ENCODE measurements at places on chromosomes 6 and 20.

- no peak for DNase-seq
Observed at GRCh38 chr6:131001111-131001736, 61.8 kb downstream of the EPB41L2 start.

DNA sequence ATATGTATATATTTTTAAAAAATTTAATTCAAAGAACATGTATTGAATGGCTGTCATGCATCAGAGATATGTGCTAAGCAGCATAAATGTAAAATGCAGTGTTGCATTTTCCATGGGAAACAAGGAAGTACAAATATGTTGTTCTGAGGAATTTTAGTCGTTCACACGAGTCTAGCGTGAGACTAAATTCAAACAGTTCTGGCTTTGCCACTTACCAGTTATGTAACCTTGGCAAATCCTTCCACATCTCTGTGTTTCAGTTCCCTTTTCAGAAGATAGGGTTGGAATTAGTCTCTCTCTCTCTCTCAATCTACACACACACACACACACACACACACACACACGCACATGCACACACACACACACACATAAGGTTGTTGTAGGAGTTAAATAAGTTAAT, 305.4 kb downstream of the UTRN start:
- DNase-seq = no peak

GRCh38 chr6:38882157-38882556, 166.4 kb upstream of the GLP1R start:
- no peak for DNase-seq

- no peak for DNase-seq
Observed at GRCh38 chr20:11978496-11978895, 60.8 kb downstream of the BTBD3 start.

DNA sequence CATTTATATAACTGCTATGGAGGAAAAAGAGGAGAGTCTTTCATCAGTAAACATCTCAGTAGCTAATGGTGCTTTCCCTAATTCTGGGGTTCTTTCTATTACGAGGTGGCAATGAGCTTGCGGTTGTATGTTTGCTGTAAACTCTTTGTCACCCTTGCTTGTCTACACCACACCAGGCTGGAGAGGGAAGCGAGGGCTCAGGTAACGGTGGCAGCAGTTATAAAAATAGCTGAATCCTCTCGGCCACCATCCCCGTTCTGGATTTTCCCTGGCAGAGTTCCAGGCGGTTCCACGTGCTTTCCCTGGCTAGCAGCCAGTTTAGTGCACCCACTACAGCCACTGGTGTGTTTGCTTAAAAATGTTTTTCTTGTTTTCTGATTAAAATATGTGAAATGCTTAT, 39.0 kb downstream of the MAS1 start:
- no peak for DNase-seq

GRCh38 chr6:33314515-33314942, 651 bp upstream of the TAPBP start:
- DNase-seq = peak; percentile 61

GRCh38 chr20:3890999-3891929, 2.1 kb downstream of the PANK2 start:
- DNase-seq = peak; percentile 67

GRCh38 chr20:39607141-39607540, 645.0 kb downstream of the DHX35 start:
- no peak for DNase-seq

DNA sequence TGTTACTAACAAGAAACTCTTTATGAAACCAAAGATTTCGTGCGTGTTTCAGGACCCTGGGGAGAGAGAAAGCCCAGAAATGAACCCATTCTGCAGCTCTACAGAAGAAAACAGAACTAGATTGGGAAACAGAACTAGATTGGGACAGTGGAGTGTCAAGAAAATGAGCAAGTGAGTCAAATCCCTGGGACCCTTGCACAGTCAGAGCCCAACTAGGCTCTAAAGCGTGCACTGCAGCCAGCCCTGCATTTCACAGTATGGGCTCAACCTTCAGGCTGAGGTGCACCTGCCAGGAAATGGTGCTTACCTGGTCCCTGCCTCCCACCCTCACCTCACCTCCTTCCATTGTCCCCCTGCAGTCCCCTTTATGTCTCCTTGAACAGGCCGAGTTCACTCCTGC, 39.7 kb downstream of the BFSP1 start:
- no peak for DNase-seq

GRCh38 chr6:158784505-158784904, 34.7 kb downstream of the EZR start:
- peak; percentile 88 for DNase-seq

DNA sequence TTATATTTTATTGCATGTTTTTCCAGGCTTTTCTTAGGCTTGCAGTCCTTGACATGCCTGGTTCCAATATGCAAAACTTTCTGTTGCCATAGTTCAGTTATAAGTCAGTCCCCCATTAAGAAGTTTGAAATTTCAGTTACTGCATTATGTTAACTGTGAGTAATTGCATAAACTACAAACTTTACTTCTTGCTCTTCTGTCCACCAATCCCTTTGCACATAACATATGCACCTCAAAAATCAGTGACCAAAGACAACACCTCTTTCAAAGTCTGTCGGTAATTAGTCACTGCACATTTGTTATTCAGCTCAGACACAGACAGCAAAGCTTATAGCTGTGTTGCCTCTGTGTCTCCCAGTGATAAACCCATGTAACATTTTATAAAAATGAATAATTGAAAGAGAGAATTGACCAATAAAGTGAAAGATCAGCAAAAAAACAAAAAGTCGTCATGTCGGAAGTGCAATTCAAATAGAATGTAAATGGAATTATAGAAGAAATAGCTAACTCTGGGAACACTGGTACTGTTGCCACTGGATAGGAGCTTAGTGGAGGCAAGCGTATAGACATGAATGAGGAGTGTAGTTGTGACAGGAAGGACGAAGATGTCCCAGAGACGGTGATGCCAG, 50.3 kb upstream of the BTBD3 start:
- DNase-seq = no peak

DNA sequence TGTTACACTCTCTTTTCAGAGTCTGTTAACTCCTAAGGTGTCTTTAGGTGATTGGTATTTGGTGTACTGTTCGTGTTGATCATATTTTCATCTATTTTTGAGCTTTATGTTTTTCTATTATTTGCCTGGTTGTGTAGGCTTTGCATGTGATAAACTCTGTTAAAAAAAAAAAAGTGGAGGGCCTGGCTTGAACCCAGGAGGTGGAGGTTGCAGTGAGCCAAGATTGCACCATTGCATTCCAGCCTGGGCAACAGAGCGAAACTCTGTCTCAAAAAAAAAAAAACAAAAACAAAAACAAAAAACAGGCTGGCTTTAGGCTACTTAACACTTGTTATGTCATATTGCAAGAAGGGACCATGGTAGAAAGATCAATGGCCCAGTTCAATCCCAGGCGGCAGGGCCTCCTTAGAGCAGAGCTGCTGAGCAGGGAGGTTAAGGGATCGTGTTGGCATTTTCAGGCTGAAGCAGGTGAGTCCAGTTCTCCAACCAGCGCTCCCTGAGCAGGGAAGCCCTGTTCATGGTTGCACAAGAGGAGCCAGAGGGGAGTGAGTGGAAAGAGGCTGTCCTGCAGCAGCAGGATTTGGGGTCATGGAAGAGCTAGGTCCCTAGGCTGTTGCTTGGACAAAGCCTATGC, 8.5 kb downstream of the PYGB start:
- DNase-seq = no peak

- no peak for DNase-seq
Observed at GRCh38 chr20:37581246-37581645, 53.6 kb upstream of the BLCAP start.

DNA sequence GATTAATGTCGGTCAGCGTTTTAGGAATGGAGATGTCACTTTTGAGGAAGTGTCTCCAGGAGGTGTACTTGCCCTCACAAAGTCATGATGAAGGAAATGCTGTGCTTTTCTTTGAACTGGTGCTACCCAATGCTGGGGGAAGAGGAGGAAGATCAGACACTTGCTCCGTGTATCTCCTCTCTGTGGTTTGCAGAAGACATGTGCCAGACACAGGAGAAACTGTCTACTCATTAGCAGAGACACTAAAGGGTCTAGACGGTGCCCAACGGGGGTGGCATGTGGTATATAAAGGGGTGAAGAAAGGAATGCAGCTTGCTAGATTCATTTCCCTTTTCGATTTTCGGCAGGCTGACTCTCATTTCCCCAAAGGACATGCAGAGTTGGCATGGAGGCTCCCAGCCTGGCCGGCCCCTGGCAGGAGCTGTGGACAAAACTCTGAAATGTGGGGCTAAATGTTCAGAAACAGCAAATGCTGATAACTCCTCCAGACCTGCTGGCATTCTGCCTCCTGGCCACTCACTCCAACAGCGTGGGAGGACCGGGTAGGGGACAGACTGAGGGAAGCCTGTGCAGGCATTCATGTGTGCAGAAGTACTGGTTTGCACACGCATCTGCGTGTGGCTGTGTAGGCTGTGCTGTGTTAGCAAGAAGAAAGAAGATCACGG, 59.6 kb upstream of the QKI start:
- DNase-seq = peak; percentile 42

DNA sequence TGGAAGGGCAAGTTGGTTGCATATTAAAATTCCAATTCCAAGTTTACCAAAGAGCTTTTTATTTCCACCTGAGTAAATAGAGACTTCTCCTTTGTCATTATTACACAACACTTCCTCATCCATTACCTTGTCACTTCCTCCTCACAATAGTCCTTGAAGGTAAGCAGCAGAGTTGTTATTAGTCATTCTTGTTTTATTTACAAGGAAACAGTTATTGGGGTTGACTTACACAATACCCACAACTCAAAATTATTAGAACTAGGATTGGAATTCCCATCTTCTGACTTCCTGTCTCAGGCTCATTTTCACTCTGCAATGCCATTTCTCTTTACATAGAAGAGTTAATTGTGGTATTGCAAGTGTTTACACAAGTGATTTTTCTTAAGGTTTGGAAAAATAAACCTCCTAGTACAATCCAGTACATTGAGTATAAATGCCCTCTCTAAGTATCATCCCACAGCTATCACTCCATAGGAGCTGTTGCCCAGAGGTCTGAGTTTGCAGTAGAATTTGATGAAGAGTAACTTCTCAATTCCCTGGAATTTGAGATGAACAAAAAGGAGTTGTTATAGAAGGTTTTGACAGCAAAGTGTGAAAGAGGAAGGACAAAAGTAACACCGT, 28.9 kb upstream of the MTRF1L start:
- peak; percentile 85 for DNase-seq

DNA sequence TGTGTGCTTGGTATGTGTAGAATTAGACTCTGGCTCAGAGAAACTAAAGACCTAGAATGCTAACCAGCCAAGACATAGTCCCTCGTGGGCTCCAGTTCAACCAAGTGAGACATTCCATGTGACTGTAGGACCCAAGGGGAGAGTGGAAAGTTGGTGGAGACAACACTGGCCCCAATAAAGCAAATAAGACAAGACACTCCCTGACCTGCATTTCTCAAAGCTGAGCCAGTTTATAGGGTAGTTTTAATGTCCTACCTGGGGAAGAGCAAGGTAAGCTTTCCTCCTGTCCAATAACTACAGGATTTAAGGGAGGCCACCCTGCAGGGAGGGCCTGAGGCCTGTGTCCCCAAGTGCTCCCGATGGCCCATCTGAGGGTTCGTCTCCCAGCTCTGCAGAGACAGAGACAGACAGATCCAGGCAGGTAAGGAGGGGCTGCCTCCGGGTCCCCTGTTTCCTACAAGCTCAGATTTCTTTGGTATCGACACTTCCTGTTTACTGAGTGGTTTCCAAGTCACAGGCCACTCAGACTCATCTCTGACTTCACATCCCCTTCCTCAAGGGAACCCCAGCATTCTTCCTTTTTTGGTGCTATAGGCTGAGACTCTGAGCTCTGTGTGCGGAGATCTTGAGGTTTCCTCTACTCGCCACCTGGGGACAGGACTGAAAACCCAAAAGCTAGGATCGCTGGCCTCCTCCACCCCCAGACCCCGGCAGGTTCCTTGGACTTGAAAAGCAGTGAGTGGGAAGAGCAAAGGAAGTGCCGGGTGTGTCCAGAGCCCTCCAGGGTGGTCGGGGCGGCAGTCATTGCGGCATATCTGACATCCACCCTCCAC, 92.4 kb downstream of the PRND start:
- DNase-seq = peak; percentile 36

GRCh38 chr6:106452628-106453027, 92.1 kb downstream of the CRYBG1 start:
- no peak for DNase-seq

DNA sequence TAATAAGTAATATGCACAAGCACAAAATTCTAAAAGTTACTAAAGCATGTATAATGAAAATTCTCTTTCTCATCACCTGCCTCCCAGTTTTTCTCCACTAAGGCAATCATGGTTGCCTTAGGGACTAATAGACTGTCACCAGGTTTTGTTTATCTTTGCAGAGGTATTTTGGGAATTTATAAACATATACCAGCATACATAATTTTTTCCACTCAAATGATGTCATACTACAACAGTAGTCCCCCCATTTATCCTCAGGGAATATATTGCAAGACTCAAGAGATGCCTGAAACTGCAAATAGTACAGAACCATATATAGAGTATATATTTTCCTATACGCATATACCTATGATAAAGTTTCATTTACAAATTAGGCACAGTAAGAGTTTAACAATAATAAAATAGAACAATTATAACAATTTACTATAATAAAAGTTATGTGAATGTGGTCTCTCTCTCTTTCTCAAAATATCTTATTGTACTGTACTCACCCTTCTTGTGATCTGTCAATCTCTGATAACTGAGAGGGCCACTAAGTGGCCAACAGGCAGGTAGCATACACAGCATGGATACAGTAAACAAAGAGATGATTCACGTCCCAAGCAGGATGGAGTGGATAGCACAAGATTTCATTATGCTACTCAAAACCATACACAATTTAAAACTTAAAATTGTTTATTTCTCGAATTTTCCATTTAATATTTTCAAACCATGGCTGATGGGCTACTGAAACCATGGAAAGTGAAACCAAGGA, 19.7 kb downstream of the RBL1 start:
- peak; percentile 10 for DNase-seq

- DNase-seq = no peak
Observed at GRCh38 chr6:111602481-111603011, 3.1 kb downstream of the TRAF3IP2 start.

- DNase-seq = no peak
Observed at GRCh38 chr6:132571774-132572173, 1.7 kb downstream of the TAAR6 start.

GRCh38 chr6:107736713-107737396, 87.3 kb downstream of the SCML4 start:
- no peak for DNase-seq

DNA sequence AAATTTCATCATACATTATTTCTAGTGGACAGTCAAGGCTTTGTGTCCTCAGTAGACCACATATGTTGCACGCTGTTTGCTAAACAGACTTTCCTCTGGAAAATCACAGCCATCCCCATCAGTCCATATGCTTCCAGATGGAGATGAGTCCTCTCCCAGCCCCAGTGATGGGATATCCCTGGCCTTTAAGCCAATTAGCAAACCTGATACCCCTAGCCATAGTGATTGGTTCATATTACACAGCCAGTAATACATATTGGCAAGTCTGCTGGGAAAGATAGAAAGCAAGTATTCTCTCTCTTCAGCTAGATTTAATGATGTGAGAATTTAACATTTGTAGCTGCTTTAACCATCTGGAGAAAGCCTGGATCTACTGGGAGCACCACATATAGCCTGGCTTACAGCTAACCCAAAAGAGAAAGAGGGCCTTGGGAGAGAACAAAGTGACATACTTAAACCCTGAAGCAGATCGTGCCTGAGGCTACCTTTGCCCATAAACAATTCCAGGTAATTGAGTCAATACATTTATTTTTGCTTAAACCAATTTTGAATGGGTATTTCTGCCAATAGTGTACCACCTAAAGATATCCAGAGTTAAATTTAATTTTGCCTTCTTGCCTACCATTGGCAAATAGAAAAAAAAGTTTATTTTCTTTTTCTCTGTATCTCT, 103.5 kb upstream of the HIVEP1 start:
- DNase-seq = no peak

Measured in PC-3 (cell line).